Progenitor cell of endocrine pancreas (in vitro differentiated cells): ENCODE measurements at places on chromosomes 3 and 15.

DNA sequence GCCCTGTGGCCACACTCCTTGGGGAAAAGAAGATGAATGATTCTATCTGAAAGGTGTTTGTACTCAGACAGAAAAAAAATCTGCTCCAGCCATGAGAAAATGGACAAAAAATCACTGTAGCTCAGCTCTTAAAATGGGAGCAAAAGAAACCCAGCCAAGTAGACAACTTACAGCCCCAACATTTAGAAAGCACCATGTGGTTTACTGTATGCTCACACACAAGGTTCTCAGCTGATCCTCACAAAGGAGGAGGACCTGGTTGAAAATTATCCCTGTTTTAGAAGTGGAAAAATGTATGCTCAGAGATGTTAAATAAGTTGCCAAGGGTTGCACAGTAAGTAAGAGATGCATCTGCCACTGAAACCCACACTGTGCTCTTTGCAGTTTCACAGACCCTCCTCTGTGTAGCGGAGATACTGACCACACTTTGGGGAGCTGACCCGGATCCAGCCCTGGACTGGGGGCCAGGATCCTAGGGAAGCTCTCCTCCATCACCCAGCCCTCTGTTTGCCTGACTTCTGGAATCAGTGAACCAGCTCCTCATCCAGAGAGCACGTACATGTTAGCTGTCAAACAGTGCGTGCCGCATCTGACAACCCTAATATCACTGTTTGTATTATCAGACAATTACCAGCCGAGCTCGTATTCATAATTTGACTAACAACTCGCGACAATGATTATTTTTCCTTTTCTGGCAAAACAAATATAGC lies 32.7 kb upstream of the TPRG1 start:
- no peaks in the 10 kb centered on the region for H3K36me3 ChIP-seq
- H3K27me3 ChIP-seq: peaks cover 24% of the 10 kb centered on the region
- no peak overlapping the region for H3K4me3 ChIP-seq
- no peak for DNase-seq
- no peaks in the 10 kb centered on the region for H3K4me1 ChIP-seq

- H3K4me3 ChIP-seq: no peak overlapping the region
- H3K27ac ChIP-seq: no peak overlapping the region
- no peaks in the 10 kb centered on the region for H3K36me3 ChIP-seq
Measured at GRCh38 chr15:60208709-60209108, 189.1 kb downstream of the ANXA2 start.

- no peak for DNase-seq
- peaks cover 7% of the 10 kb centered on the region for H3K4me1 ChIP-seq
- H3K36me3 ChIP-seq: no peaks in the 10 kb centered on the region
Measured at GRCh38 chr15:74400313-74400860, 32.9 kb upstream of the CYP11A1 start.

GRCh38 chr3:171561596-171562323 lies 101.6 kb upstream of the TNIK start:
- H3K36me3 ChIP-seq: no peaks in the 10 kb centered on the region
- H3K4me1 ChIP-seq: peaks cover 4% of the 10 kb centered on the region
- H3K4me3 ChIP-seq: no peak overlapping the region

DNA sequence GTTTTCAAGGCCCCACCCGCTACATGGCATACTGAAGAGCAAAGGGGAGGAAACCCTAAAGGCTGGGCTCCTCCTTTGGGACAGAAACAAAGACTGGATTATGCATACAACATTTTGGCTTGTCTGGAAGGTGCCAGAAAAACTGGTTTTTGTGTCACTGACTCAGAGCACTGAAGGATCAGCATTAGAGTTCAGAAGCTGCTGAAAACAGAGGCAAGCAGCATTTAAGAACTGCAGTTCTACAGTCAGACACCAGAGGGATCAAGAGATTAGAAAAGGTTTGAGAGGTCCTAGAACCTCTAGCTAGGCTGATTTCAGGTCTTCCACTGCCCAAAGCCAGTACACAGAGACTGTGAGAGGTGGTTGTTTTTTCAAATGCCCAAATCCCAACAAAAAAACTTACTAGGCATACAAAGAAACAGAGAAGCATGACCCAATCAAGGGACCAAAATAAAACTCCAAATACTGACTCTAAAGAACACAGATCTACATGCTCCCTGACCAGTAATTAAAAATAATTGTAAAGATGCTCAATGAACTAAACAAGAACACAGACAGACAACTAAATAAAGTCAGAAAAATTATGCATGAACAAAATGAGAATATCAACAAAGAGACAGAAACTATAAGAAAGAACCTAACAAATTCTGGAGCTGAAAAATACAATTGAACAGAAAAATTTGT lies 91.2 kb downstream of the SENP2 start:
- H3K36me3 ChIP-seq: peaks cover 31% of the 10 kb centered on the region
- no peaks in the 10 kb centered on the region for H3K4me1 ChIP-seq
- no peaks in the 10 kb centered on the region for H3K27me3 ChIP-seq
- no peak overlapping the region for H3K27ac ChIP-seq
- H3K4me3 ChIP-seq: no peak overlapping the region
